Muscle of leg (tissue), 16 donors: ENCODE measurements at places on chromosomes 7 and 10. TPM values are rescaled to one million over a fixed set of nuclear protein-coding genes. Genes with fewer than 3 reads are reported as not detected.

DNA sequence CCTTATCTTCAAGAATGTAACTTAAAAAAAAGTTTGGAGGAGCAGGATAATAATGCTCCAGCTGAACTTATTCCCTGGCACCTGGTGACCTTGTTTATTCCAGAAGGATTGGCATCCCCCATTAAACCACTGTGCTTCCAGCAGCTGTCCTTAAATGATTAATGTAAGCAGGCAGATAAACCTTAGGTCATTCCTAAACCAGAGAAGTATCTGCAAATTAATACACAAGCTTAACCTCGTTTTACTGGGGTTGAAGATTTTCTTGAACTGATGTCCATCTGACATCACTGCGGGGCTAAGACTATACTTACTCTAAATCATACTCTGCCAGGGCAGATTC lies 116.1 kb upstream of the PALS2 start:
- DNase-seq: no peak

SPACDR gene
- total RNA-seq: 1.2 TPM

GGCT gene
- 37.8 TPM for total RNA-seq

- peak; percentile 74 for DNase-seq
These were observed 48.4 kb downstream of the ZCCHC24 start for GRCh38 chr10:79397051-79397450.

GRCh38 chr10:24303522-24304310 lies 94.8 kb downstream of the KIAA1217 start:
- DNase-seq: peak; percentile 30

DNA sequence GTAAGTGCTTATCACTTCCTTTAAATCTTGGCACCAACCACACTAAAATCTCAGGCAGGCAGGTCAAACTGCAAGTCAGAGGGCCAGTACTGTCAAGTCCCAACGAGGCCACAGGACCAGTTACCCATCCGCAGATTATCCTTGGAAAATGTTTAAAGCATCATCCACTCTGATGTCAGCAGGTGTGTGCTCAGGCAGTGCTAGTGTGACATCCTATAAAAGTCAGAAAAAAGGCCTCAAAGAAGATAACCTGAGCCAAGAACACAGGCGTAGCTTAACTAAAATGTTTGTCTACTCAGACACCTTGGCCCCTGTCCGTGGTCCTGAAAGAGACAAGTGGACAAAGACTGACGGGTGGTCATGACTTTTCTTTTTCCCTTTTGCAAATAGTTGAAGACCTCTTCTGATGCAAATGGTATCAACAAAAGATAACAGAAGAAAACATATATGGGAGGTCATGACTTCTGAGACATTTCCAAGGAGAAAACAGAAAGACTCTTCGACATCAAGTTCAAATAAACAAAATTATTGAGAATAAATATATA lies 309.3 kb downstream of the KCNMA1 start:
- DNase-seq: peak; percentile 63

DPCD gene
- 23.8 TPM for total RNA-seq

ADRB1 gene
- 0.09 TPM for total RNA-seq

GRCh38 chr10:61943674-61944378 lies 42.3 kb downstream of the ARID5B start:
- DNase-seq: peak; percentile 83

DNA sequence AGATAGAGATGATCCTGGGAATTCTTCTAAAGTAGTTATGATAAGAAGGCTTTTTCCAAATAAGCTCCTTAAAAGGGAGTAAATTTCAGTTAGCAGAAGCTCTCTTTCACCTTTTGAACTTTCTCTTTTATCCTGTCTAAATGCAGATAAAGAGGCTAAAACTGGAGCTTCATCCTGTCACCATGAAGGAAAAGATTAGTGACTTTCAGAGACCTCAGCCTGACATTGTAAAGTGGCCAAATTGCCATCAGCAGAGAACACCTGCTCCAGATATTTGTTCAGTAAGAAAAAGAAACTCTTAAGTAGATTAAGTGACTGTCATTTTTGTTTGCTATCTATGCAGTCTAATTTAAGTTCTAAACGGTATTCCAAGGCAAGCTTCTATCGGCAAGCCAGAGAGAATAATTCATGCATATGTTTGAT lies 18.3 kb downstream of the VWDE start:
- DNase-seq: no peak

- peak; percentile 88 for DNase-seq
These were observed 576 bp upstream of the CSGALNACT2 start for GRCh38 chr10:43137717-43138020.

CLDN4 gene
- 0.27 TPM for total RNA-seq

DNA sequence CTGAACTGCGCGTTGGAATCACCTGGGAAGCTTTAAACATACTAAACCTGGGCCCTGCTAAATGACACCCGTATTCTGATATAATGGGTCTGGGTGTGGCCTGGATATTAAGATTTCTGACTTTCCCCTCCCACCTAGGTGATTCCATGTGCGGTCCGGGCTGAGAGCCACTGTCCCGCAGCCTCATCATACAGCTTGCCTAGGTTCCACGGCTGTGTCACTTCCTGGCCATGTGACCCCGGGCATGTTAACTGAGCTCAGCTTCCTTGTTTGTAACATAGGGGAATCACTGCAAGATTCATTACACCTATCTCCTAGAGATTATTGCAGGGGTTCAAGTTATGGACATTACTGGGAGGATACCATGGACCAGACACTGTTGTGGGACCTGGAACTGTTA lies 472.7 kb upstream of the GALNT17 start:
- no peak for DNase-seq
